ENCODE measurements at places on chromosomes 2 and 18. TPM values are rescaled to one million over a fixed set of nuclear protein-coding genes. Genes with fewer than 3 reads are reported as not detected.

The TBR1 gene
- not detected for total RNA-seq

The SIX3 gene
- total RNA-seq: not detected

The TUBA4A gene
- total RNA-seq: 72.9 TPM

The IL36G gene
- not detected for total RNA-seq

The ZNF513 gene
- 9.4 TPM for total RNA-seq

DNA sequence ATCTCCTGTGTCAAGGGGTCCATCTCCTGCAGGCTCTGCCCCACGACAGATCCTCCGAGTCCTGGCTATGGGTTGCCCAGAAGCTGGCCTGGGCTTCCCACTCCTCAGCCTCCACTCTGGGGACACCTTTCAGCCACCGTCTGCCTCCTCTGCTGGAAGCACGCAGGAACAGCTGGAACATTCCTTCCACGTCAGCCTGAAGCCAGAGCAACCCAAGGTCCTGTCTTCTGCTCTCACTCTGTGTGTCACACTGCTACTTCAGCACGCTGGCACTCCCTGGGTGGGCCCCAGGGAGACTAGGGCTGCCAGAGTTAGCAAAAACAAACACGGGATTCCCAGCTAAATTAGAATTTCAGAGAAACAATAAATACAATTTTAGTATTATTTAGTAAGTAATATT lies 148.8 kb downstream of the HRH4 start:
- no peak for DNase-seq

DNA sequence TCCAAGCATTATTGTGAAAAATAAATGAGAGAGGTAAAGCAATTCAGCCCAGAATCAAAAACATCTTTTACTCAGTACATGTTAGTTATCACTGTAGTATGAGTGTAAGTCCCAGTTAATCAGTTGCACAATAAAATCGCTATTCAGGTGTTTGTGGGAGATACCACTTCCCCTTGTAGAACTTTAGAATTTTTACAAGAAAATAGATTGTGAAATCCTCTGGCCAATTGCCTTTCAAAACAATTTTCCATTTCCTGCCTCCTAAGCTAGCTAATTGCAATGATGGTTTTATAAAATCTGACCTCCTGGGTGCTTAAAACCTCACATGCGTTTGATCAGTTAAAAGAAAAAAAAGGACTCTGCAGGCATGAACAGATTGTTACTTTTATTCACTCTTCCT lies 332.5 kb downstream of the PID1 start:
- no peak for DNase-seq

DNA sequence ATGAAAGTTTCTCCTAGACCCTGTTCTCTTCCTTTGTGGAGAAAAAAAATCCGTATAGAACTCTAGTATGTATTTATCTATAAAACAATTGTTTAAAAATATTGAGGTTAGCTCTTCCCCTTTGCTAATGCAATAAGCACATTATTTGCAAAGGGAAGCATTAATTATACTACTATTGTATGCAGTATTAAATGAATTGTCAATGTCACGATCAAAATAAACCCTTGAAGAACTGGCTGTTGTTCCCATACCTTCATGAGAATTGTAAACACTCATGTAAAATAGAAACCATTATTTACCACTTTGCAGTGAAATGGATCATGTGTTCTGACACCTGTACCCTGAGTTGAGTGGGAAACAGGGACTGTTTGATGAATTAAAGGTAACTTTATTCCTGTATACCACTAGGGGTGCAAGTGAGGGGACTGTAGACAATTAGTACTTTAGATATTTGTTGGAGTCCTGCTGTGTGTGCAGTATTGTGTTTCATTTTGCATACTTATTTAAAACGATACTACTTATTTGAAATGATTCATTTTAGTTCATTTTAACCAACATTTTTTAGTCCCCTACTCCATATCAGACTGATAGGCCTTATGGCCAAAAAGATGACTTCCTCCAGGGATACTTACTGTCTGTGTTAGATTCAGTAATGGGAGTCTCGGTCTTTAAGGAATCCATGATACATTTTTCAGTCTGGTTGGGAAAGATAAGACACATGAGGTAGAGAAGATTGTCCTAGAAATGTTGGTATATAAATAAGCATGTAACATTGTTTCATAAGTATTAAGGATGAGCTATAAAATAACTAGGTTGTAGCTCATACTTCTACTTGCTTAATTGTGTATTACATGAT lies 7.9 kb downstream of the PKP4 start:
- DNase-seq: no peak

DNA sequence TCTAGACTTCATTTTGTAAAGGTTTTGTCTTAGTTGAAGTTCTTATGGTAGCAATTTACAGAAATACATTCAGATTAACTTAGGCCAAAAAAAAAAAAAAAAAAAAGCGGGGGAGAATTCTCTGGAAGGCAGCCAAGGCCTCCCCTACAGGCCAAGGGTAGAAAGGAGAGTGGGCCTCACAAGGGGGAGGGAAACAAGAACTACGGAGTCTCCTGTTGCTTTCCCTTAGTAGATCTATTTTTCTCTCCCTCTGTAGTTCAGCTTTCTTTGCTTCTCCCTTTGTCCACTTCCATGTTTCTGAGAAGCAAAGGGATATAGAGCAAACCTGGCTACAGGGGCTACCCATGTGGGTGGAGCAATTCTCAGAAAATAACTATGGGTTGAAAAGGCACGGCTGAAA lies 2.4 kb upstream of the STK11IP start:
- DNase-seq: no peak

GRCh38 chr2:64221935-64222334 lies 77.7 kb upstream of the PELI1 start:
- no peak for DNase-seq

DNA sequence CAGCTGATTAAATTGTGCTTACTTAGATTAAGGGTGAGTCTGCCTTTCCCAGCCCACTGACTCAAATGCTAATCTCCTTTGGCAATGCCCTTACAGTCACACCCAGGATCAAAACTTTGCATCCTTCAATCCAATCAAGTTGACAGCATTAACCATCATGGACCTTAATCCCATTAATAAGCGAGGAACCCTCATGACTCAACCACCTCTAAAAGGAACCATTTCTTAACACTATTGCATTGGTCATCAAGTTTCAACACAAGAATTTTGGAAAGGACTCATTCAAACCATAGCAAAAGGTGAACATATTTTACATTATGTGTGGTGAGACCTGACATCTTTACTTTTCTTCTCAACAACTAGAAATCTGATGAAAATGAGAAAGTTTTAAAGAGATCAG lies 187.0 kb downstream of the OSR1 start:
- no peak for DNase-seq

- DNase-seq: no peak
Observed at GRCh38 chr18:41266616-41267015, 688.4 kb upstream of the PIK3C3 start.

- no peak for DNase-seq
Observed at GRCh38 chr2:121064186-121064585, 220.8 kb downstream of the TFCP2L1 start.

Data from left cardiac atrium (tissue), 4 donors.